ENCODE measurements at places on chromosomes 11 and 22. TPM values are rescaled to one million over a fixed set of nuclear protein-coding genes. Genes with fewer than 3 reads are reported as not detected.

GRCh38 chr22:45671783-45672563 is at the start of gene ATXN10:
ATXN10 (plus strand) TSS chr22:45671834; CDS start chr22:45672064, 230 bp downstream.
- peaks cover 15% of the 10 kb centered on the region for H3K4me1 ChIP-seq
- no peaks in the 10 kb centered on the region for H3K27me3 ChIP-seq
- peak within 1 kb of the TSS; percentile 51 for H3K27ac ChIP-seq
- DNase-seq, result peak; percentile 95
- no peaks in the 10 kb centered on the region for H3K36me3 ChIP-seq

GRCh38 chr11:132240374-132240773 is 870.0 kb downstream of the NTM start:
- no peaks in the 10 kb centered on the region for H3K4me1 ChIP-seq
- no peak overlapping the region for H3K4me3 ChIP-seq
- no peak for DNase-seq
- no peaks in the 10 kb centered on the region for H3K27me3 ChIP-seq
- H3K36me3 ChIP-seq, result no peaks in the 10 kb centered on the region

DNA sequence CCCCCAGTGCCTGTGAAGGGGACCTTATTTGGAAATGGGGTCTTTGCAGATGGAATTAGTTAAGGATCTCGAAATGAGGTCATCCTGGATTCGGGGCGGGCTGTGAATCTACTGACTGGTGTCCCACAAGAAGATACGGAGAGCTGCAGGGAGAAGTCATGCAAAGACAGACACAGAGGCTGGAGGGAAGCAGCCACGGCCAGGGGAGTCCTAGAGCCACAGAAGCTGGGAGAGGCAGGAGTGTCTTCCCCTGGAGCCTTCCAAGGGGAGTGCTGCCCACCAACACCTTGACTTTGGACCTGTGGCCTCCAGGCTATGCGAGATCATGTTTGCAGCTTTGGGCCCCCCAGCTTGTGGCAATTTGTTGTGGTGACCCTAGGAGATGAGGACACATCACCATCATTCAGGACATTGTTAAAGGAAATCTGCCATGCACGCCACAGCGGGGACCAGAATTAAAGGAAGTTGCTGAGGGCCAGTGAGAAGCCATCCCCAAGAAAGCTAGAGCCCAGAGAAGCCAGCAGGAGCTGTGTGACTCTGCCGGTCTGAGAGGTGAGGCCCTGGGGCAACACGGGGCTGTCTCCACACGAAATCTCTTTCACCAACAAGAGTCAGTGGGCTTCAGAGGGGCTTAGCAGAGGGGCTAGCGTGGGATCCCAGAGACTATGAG is 434.7 kb downstream of the BRD1 start:
- no peaks in the 10 kb centered on the region for H3K27me3 ChIP-seq
- DNase-seq, result no peak
- H3K36me3 ChIP-seq, result no peaks in the 10 kb centered on the region
- no peak overlapping the region for H3K4me3 ChIP-seq
- H3K27ac ChIP-seq, result no peak overlapping the region

DNA sequence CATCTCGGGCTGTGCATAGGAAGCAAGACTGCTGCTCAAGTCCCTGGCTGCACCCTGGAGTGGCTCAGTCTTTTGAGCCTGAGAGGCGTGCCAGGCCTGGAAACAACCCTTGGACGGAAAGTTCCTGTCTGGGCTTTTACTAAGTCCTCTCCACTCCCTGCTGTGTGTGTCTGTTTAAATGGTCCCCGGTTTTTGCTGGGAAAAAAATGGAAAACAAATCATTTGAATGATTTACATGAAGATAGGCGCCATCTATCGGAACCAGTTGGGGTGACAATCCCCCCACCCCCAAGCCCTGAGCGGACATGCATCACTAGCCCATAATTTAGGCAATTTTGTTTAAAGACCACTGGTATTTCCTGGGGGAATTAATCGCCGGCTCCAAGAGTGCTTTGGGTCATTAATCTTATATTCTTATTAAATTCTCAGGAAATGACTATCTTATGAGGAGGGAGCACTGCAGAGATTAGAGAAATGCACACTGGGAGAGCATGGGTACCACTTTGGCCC is 2.7 kb upstream of the GAB2 start:
- H3K4me3 ChIP-seq, result no peak overlapping the region
- peaks cover 19% of the 10 kb centered on the region for H3K4me1 ChIP-seq
- no peaks in the 10 kb centered on the region for H3K36me3 ChIP-seq
- DNase-seq, result peak; percentile 81
- peak overlapping the region; percentile 12 for H3K27ac ChIP-seq
- H3K27me3 ChIP-seq, result no peaks in the 10 kb centered on the region

- no peak overlapping the region for H3K4me3 ChIP-seq
- H3K27ac ChIP-seq, result no peak overlapping the region
- no peaks in the 10 kb centered on the region for H3K27me3 ChIP-seq
- no peaks in the 10 kb centered on the region for H3K36me3 ChIP-seq
- DNase-seq, result no peak
Observed at GRCh38 chr11:67666303-67666645, 8.1 kb downstream of the ALDH3B2 start.

GRCh38 chr11:27305751-27306150 is 57.3 kb downstream of the CCDC34 start:
- no peaks in the 10 kb centered on the region for H3K27me3 ChIP-seq
- no peak overlapping the region for H3K27ac ChIP-seq
- no peak overlapping the region for H3K4me3 ChIP-seq
- DNase-seq, result no peak
- H3K4me1 ChIP-seq, result no peaks in the 10 kb centered on the region

GRCh38 chr11:69132301-69132670 is 23.4 kb upstream of the SMIM38 start:
- H3K4me1 ChIP-seq, result no peaks in the 10 kb centered on the region
- H3K27me3 ChIP-seq, result no peaks in the 10 kb centered on the region
- no peaks in the 10 kb centered on the region for H3K36me3 ChIP-seq
- no peak overlapping the region for H3K27ac ChIP-seq

NTM gene
- 10.3 TPM for total RNA-seq

GRCh38 chr11:70225681-70226177 is 22.6 kb downstream of the FADD start:
- H3K4me3 ChIP-seq, result no peak overlapping the region
- no peaks in the 10 kb centered on the region for H3K36me3 ChIP-seq
- peak overlapping the region; percentile 23 for H3K27ac ChIP-seq
- no peaks in the 10 kb centered on the region for H3K4me1 ChIP-seq
- no peak for DNase-seq
- no peaks in the 10 kb centered on the region for H3K27me3 ChIP-seq

DNA sequence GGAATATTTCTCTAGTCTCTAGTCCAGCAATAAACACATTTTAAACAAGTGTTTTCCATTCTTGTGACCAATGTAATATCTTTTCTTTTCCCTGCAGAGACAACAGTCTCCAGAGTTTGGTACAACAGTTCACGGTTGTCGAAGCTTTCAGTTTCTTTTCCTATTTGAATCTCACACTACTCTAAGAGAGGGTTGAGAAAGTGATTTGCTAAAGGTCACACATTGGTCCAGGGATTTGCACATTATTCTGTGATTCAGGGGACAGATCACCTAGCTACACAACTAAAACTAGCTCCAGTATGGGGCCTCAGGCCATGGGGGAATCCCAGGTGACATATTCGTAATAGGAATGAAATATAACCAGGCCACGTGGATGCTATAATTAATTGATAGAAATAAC is 132.5 kb downstream of the HIPK3 start:
- H3K27ac ChIP-seq, result no peak overlapping the region
- no peaks in the 10 kb centered on the region for H3K36me3 ChIP-seq
- no peaks in the 10 kb centered on the region for H3K27me3 ChIP-seq
- H3K4me3 ChIP-seq, result no peak overlapping the region
- no peaks in the 10 kb centered on the region for H3K4me1 ChIP-seq
- DNase-seq, result no peak

GRCh38 chr22:19972652-19973550 is 31.3 kb upstream of the TXNRD2 start:
- no peaks in the 10 kb centered on the region for H3K27me3 ChIP-seq
- no peak overlapping the region for H3K27ac ChIP-seq
- DNase-seq, result no peak
- no peaks in the 10 kb centered on the region for H3K4me1 ChIP-seq
